Activated naive CD4-positive, alpha-beta T cell treated with anti-CD3 and anti-CD28 coated beads, Interleukin-2, amount 50 U/mL, for 16 hours (primary cell): ENCODE measurements at places on chromosomes 3 and 15.
A peak's percentile ranks its signal among the peaks of the same experiment; 100 is the strongest.

- no peak for DNase-seq
Measured at GRCh38 chr3:172084871-172085556, 45.6 kb downstream of the FNDC3B start.

GRCh38 chr15:86735247-86736040 is 655.8 kb downstream of the AGBL1 start:
- no peak for DNase-seq

- no peak for DNase-seq
Measured at GRCh38 chr15:65837301-65838294, 31.7 kb upstream of the RAB11A start.

DNA sequence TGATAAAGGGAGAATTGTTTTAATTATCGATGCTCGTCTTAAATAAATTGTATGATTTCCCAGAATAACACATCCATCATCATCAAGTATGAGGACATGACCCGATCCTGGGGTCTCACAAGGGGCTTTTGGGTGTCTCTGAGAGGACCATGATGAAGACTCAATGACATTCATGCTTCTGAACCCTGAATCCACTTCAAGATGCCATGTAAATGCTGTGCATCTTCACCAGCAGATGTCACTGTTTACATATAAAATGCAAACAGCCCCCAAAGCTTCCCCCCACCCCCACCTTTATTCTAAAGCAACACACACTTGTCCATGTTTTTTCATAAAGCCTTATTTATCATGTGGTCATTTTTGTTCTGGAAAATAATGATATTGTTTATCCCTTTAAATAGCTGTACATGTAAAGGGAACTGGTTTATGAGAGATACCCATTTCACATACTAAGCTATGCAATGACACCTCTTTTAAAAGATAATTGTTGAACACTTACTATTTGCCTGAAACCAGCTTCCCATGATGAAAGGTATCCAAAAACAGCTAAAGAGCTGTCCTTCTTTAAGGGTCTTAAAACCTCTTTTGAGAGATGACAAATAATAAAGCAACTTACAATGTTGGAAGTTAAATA is 69.7 kb upstream of the UBE3A start:
- DNase-seq = no peak

DNA sequence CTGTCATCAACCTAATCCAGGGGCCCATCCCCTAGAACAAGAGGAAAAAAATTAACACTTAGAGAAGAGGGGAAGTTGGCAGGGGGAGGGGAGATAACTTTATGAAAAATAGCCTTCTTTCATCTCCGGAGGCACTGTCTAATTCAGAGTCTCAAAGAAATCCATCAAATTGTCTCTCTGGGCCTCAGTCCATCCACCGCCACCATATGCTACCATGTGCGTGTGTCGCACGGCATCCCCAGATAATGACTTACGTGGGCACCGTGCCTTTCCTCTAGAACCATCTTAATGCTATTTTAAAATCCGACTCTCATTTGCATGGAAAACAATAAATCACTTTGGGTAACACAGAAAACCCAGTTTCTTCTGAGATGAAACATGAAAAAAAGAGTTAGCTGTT is 619.7 kb downstream of the FHIT start:
- DNase-seq = no peak

DNA sequence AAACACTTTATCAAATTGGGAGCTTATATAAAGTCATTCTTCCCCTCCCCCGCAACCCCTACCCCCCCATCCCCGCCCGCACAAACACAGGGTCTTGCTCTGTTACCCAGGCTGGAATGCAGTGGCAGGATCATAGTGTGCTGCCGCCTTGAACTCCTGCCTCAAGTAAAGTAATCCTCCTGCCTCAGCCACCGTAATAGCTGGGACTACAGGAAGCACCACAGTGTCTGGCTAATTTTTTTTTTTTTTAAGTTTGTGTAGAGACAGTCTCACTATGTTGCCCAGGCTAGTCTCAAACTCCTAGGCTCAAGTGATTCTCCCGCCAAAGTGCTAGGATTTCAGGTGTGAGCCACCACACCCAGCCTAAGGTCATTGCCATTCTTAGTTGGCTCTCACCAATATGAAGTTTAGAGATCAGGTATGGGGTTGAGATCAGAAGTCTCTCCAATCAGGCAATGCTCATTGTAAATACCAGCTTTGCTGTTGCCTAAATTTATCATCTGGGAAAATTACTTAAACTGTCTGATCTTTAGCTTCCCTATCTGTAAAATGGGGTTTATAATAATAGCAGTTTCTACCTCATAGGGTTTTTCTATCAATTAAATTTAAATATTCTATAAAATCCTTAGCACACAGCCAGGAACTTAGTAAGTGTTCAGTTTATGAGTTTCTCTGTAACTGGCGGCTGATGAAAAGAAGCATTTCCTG is 60.3 kb downstream of the TGFBR2 start:
- DNase-seq = no peak

- peak; percentile 23 for DNase-seq
Measured at GRCh38 chr3:71955240-71956068, 170.5 kb upstream of the PROK2 start.

DNA sequence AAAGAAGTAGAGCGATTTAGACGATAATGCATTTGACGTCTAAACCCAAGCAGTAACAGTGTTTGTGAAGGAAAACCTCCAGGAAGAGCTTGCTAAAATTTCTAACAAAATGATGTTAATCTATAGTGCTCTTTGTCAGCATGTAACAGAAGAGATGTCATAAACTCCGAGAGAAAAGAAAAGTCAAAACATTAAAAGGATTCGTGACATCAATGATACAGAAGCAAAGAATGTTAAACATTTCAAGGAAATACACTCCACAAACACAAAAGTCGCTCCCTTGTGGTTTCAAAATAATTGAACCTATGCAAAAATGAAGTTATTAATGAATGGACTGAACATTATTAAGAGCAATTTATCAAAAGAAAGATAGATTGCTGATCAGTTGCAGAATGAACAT is 27.9 kb downstream of the AADAC start:
- DNase-seq = no peak

- DNase-seq = no peak
Measured at GRCh38 chr3:118909763-118910162, 124.9 kb downstream of the IGSF11 start.

- DNase-seq = no peak
Measured at GRCh38 chr15:74175271-74176191, 2.0 kb downstream of the ISLR start.
